Stimulated activated CD4-positive, alpha-beta T cell treated with anti-CD3 and anti-CD28 coated beads, TNF-alpha, amount 100 ng/mL, for 48 hours (primary cell): ENCODE measurements at places on chromosomes 1 and 21.

DNA sequence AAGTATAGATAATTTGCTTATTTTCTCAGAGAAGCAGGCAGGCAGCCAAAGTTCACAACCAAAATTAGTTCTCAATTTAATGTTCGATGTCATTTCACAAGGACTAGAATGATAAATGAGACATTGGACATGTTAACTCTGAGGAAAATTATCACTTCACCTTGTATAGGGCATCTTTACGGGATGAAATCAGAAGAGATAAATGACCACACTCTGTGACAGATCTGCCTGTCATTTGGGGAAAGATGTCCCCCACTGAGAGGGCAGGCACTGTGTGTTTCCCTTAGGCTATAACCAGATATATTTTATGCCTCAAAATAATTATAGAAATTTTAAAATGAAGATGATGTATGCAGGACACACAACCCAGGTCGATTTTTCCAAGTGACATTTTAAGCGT lies 642.9 kb downstream of the BRINP3 start:
- no peak for DNase-seq

GRCh38 chr1:40739455-40740008 lies 44.1 kb upstream of the KCNQ4 start:
- DNase-seq, result no peak

DNA sequence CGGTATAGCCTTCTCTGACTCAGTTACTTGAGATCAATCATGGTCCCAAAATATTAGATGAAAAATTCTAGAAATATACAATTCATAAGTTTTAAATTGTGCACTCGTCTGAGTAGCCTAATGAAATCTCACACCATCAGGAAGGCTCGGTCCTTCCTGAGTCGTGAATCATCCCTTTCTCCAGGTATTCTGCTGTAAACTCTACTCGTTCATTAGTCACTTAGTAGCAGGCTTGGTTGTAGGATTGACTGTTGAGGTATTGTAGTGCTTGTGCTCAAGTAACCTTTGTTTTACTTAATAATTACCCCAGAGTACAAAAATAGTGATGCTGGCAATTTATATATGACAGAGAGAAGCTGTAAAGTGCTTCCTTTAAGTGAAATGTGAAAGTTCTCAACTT lies 238.7 kb downstream of the OLFM3 start:
- DNase-seq, result no peak

DNA sequence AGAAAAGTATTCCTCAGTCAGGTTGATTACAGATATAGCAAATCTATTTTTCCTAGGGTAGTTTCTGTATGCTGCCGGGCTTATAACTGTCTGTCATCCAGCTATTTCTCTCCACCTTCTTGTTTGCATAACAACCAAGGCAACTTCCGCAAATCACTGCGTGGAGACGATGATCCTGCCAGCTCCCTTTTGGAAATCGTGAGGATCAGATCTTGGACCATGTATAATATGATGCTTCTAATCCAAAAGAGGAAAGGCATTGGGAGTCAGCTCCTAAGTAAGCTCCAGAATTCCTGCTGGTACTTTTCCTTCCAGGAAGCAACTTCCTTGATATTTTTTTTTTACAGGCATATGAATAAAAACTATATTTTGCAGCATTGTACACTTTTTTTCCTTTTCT lies 445 bp upstream of the RGS4 start:
- DNase-seq, result no peak

DNA sequence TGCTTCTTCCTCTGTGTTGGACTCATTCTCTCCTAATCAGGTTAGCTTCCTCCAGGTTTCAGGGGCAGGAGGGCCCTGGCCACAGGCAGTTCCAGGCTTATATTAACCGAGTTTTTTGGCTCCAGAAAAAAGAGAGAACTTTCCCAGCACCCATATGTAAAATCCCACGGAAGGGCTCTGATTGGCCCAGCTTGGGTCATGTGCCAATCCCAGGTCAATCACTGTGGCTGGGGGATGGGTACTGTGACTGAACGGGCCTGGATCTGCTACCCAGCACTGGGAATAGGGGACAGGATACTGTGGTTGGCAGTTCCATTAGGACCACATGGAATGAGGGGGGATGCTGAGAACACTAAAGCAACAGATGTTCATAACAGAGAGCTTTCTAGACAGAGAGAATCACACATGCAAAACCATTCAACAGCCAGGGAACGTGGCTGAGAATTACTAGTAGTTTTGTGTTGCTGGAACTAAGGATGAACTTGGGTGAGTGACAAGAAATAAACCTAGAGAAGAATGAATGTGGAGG lies 51.1 kb upstream of the NEK2 start:
- no peak for DNase-seq
